ENCODE measurements at places on chromosomes 4 and X. TPM values are rescaled to one million over a fixed set of nuclear protein-coding genes. Genes with fewer than 3 reads are reported as not detected.

DNA sequence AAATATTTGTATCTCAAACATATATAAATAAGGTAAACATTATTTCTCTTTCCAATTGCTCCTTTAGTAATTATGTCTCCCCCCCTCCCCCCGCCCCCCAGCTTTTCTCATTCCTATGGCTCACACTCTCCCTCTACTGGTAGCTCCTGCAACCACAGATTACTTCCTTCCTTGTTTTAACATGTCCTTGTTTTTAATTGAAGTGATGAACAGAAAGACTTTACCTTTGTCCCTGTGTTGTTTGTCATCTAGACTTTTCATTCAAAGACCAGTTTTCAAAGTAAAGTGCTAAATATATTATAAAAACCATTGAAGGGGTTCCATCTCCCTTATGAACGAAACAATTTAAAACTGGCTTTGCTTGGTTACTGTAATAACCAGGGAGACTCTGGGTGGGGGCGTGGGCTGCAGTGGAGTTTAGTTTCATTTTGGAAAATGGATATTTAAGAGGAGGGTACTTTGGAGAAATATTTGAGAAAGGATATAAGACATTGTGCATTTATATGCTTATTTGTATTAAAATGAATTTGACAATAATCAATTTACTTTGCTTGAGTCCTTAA, 352.9 kb downstream of the RAPGEF2 start:
- peak; percentile 47 for DNase-seq

GRCh38 chr4:53925050-53925605, 139.3 kb downstream of the CHIC2 start:
- no peak for DNase-seq

DNA sequence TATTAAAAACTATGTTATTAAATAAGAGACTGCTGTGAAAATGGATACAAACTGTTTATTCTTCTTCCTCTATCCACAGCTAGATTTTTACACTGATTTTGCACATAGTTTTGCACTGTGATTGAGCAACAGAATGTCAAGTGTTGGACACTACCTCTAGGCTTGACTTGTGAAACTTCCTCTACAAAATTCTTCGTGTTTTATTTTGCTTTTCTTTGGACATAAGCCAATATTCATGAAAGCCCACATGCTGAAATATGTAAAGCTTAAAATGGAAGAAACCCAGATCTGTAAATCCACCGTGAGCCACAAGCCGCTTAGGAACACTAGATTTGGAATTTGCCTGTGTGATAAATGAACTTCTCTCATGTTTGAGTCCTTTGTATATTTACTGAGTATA, 849.4 kb downstream of the FSTL5 start:
- DNase-seq: no peak

- no peak for DNase-seq
Observed at GRCh38 chr4:149264093-149264733, 551.4 kb downstream of the IQCM start.

DNA sequence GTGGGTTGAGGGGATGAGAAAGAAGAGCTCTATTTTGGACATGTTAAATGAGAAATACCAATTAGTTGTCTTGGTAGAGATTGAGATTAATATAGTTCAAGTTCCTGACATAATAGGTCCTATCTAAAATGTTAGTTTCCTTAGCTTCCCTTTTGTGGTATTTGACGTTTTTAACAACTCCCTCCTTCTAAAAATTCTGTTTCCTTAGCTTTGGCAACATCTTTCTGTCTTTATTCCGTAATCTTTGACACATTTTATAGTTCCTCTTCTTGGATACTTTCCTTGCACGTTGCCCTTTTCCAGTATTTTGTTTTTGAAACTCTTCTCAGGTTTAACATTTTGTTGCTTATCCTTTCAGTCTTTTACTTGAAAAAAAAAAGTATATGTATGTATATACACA, 36.9 kb downstream of the LAMTOR3 start:
- no peak for DNase-seq

GRCh38 chr4:76196376-76196775, 17.2 kb downstream of the SCARB2 start:
- DNase-seq: no peak

- no peak for DNase-seq
Observed at GRCh38 chrX:70444946-70445656, 466 bp downstream of the DLG3 start.

DNA sequence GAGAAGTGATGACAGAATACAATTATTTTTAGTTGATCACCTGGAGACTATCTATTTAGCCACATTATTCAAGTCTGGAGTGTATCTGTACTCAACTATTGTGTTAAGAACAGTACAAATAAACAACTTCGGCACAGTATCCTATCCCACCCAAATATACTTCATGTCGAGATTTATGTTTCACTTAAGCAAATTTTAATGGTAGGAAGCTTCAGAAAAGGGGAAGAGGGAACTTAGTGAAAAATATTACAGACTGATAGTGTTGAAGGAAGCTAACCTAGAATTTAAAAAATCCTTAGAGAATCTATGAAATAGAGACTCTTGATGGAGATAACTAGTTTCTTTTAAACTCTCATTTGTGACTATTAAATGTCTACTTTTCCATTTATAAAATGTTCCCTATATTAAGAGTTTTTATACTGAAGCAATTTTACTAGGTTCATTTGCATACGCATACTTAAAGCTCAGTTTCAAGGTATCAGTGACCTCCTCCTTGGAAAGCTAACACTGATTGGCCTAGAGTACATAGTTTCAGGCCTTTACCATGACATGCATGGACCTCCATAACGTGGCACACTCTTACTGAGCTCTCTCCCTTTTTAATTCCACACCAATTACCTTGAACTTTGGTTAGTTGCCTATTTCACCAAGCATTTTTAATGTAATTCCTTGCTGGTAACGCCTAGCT, 197.7 kb downstream of the CAMK2D start:
- no peak for DNase-seq

GRCh38 chr4:175927121-175927520, 115.1 kb upstream of the GPM6A start:
- DNase-seq: no peak

DNA sequence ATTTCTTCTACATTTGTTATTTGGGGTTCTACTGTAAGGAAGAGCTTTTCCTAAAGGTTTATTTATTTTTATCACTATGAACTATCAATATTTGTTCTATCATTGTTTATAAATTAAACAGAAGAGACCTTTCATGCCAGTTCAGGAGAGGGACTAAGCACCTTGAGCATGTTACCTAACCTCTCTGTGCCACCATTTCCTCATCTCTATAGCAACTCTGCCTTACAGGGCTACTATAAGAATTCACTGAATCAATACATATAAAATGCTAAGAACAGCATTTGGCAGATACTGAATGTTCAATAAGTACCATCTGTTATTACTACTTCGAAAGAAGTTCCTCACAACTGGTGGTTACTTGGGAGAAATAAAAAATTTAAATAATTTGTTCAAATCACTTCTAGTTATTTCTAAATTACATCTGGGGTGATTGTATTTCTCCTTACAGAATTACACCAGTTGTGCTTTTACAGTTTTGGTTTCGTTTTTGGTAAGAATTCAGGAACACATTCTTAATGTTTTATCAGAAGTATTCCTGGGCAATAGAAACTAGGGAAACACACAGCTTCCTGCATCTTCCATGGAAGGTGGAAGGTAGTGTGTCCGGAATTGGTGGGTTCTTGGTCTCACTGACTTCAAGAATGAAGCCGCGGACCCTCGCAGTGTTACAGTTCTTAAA, 32.9 kb downstream of the EREG start:
- DNase-seq: no peak

DNA sequence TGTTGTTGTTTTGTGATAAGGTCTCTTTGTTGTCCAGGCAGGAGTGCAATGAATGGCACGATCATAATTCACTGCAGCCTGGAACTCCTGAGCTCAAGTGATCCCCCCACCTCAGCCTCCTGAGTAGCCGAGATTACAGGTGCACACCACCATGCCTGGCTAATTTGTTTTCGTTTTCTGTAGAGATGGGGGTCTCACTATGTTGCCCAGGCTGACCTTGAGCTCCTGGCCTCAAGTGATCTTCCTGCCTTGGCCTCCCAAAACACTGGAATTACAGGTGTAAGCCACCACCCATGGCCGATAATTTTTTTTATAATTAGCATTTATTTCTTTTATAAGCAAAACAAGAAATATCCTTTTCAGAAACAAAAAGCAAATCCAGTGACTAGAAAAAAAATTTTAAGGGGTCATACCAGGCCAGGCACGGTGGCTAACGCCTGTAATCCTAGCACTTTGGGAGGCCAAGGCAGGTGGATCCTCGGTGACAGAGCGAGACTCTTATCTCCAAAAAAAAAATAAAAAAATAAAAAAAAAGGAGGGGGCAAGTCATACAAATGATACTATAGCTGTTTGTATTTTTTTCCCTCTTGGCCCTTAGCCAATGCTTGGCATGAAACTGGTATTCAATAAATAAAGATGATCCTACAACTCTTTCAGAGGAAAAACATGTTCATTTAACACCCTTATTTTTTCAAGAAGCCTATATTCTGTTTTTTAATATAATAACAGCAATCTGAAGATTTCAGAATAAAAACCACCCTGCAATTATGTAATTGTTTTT, 3.4 kb downstream of the PLAC8 start:
- no peak for DNase-seq

OFD1 gene
- 62.9 TPM for polyA plus RNA-seq

RRH gene
- 1.4 TPM for polyA plus RNA-seq

TMPRSS11F gene
- 0.12 TPM for polyA plus RNA-seq

GDI1 gene
- polyA plus RNA-seq: 126 TPM

ASB5 gene
- 0.18 TPM for polyA plus RNA-seq

RCHY1 gene
- polyA plus RNA-seq: 55.0 TPM

PFKFB1 gene
- polyA plus RNA-seq: 0.73 TPM

ERVMER34-1 gene
- 4.1 TPM for polyA plus RNA-seq

Measured in left kidney (tissue), 8 donors.